ENCODE measurements at places on chromosomes 16 and 17.

GRCh38 chr16:54927125-54928015, 3.3 kb upstream of the IRX5 start:
- DNase-seq = no peak

DNA sequence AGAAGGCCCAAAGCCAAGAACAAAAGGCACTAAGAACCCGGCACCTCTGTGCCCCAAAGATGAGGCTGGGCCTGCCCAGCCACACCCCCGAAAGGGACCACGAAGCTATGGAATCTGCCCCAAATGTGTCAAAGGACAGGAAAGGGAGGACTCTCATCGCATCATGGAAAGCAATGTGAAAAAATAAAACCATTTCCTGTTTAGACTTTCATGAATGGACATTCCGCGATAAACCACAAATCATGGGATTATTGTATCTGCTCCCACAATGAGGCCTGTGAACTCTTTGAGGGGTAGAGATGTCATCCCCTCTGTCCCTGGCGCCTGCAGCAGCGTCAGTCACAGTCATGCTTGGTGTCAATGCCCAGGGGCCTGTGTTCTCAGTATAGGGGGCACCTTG, 135.0 kb downstream of the COPRS start:
- DNase-seq = no peak

DNA sequence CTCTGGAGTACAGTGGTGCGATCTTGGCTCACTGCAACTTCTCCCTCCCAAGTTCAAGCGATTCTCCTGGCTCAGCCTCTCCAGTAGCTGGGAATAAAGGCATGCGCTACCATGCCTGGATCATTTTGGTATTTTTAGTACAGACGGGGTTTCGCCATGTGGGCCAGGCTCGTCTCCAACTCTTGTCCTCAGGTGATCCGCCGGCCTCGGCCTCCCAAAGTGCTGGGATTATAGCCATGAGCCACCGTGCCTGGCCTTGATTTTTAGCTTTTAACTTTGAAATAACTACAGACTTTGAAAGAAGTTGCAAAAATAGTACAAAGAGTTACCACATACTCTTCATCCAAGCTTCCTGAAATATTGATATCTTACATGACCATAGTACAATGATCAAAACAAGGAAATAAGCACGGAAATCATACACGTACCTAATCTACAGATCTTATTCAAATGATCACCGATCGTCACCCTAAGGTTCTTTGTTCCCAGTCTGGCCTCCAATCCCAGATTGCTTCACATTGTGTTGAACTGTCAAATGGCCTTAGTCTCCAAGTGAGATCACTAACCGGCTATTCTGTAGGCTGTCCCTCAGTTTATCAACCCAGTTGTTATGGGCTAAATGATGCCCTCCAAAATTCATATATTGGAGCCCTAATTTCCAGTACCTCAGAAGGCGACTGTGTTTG, 18.4 kb downstream of the NPIPA1 start:
- DNase-seq = no peak

GRCh38 chr16:4696905-4697847, 3.8 kb downstream of the NUDT16L1 start:
- DNase-seq = no peak

GRCh38 chr16:46787909-46788308, 39.8 kb upstream of the MYLK3 start:
- DNase-seq = no peak

- no peak for DNase-seq
Observed at GRCh38 chr16:81841722-81842121, 62.6 kb downstream of the PLCG2 start.

DNA sequence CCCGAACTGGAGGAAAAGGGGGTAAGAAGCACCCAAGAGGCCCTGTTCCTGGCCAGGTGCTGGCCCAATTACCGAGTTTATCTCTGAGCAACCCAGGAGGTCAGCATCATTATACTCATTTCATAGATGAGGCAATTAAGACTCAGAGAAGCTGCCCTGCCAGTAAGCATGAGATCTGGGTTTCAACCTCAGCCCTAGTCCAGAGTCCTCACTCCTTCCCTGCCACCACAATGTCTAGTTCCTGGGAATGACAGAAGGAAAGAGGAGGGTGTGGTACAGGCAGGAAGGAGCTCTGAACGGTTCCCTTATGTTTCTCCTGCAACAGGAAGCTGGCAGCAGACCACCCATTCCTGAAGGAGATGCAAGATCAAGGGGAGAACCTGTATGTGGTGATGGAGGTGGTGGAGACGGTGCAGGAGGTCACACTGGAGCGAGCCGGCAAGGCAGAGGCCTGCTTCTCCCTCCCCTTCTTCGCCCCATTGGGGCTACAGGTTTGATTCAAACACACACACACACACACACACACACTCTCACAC, 7.4 kb downstream of the GSDMA start:
- DNase-seq = no peak

DNA sequence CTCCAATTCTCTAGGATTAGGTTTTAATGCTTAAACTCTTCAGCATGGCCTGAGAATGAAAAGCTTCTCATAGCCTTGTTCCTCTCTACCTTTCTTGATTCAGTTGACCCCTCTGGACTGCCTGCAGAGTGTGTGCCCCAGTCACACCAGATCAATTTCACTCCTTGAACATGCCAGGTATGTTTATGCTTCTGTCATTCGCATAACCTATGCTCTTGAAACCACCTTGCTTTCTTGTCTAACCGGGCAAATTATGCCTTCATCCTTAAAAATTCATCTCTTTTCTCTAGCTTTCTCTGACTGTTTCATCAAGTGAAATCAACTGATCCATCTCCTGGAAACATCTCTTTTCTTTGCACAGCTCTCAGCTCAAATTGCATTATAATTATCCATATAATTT, 42.3 kb downstream of the CDH11 start:
- no peak for DNase-seq

DNA sequence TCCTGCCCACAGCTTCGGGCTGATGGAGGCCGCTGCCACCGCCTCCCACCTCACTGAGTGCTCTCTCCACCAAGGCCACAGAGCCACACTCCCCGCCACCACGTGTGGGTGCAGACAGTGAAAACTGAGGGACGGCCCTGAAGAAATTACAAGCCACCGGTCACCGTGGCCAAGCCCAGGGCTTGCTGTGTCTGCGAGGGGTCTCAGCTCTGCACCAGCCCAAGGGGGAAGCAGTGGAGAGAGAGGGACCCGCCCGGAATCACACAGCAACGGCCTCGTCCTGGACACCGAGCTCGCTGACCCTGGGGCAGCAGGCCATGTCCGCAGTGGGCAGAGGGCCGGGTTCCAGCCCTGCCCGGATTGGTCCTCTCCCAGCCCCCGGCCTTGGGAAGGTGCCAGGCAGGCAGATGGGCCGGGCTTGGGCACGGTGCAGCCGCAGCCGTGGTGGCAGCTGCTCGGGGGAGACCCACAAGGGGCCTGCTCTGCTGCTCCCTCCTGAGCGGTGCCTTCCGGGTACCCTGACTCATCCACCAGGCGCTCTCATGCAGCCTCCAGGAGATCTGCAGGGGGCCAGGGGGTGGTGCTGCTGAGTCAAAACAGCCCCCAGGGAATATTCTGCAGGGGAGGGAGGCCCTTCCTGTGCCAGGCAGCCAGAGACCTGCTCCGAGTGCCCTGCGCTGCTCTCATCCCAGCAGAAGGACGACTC, 52.0 kb downstream of the CBFA2T3 start:
- DNase-seq = no peak

- DNase-seq = no peak
Observed at GRCh38 chr17:58219789-58220183, 731 bp upstream of the MKS1 start.

GRCh38 chr17:6998855-6999508, 3.1 kb downstream of the ALOX12 start:
- DNase-seq = no peak

- DNase-seq = no peak
Observed at GRCh38 chr17:59899099-59899498, 6.2 kb downstream of the RPS6KB1 start.

DNA sequence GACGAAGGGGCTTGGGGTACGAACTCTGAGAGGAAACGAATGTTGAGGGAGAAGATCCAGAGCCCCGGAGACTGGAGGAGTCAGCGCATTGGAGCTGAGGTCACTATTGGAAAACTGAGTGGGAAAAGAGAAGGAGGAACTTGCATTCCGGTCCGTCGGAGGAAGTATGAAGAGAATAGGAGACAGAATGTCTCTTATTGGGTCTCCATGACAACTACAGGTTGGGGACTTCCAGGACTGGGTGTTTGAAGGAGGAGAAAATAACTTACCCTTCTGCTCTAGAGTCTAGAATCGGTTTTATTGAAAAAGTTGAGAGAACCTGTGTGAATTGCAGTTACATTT, 537 bp downstream of the GOSR1 start:
- DNase-seq = no peak

GRCh38 chr16:9016824-9017223, 53.1 kb upstream of the USP7 start:
- no peak for DNase-seq

GRCh38 chr16:2023092-2024031, 3.3 kb upstream of the NHERF2 start:
- peak; percentile 97 for DNase-seq

- DNase-seq = no peak
Observed at GRCh38 chr16:24174957-24175356, 81.2 kb upstream of the CACNG3 start.

DNA sequence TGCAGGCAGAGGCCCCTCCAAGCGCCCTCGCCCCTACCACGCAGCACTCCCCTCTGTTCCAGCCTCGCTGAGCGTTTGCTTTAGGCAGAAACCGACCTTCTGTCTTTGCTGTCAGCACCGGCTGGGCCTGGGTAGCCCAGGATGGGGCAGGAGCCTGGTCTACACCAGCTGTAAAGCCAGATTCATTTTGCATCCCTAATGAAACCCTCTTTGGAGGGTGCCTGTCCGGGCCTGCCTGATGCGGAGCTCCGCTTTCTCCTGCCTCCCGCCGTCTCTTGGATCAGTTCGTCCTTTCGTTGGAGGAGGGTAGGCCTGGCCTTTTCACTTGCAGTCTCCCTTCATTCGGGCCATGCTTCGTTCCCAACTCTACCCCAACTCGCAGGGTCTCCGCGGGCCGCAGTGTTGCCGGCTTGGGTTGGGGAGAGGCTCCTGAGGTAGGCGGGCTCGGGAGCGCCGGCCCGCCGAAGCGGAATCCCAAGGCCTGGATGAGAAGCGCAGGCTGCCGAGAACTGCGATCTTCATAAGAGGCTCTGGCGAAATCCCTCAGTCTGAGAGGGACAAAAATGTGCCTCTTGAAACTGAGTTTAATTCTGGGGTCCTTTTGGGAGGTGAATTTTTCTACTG, 4.8 kb upstream of the HOXB8 start:
- DNase-seq = no peak

DNA sequence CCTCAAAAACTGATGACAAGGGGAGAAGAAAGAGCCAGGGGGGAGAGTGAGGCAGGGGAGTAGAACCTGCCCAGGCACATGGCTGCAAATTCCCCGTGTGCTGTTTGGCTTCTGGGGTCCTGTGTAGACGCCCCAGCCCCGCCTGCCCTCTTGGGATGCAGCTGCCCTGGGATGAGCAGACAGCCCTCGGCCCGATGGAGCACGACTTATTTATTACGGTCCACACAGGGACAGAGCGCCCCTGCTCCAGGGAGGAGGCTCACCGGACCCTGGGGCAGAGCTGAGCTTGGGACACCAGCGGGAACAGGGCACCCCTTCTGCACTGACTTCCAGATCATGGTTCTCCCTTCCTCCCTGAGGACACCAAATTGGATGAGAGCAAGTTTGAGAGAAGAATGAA, 9.1 kb downstream of the LDHD start:
- DNase-seq = no peak

DNA sequence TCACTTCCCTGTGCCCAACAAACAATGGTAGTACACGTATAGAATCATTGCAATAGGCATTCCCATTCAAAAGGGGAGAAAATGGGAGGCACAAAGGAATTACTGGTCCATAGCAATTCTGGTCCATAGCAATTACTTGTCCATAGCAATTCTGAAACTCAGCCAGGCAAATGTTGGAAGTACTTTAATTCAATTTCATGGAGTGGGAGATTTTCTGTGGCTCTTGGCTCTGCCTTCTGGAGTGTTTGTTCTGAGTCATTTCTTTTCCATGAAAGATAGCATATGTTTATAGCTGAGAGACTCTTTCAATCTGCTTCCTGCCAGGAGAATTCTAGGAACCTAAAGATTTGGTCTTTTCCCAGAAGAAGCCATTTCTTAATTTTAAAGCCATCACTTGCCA, 182.8 kb upstream of the ELAC2 start:
- DNase-seq = no peak

- DNase-seq = no peak
Observed at GRCh38 chr17:47776330-47777197, 43.5 kb downstream of the TBX21 start.

- no peak for DNase-seq
Observed at GRCh38 chr16:87233928-87234327, 83.3 kb downstream of the C16orf95 start.

GRCh38 chr16:48373258-48374029, 11.8 kb downstream of the SIAH1 start:
- DNase-seq = no peak

DNA sequence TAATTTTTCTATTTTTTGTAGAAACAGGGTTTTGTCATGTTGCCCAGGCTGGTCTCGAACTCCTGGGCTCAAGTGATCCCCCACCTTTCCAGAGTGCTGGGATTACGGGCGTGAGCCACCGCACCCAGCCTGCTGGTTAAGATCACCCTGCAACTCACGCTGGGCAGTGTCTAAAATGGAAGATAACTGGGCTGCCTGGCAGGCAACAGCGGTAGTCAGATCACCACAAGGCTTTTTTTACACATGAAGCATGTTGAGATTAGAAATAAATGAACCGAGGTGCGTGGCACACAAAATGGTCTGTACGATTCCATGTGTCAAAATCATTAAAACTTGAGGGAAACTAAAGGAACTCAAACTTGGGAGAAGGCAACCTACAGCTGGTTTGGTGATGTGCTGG, 26.7 kb downstream of the ZNF276 start:
- no peak for DNase-seq

DNA sequence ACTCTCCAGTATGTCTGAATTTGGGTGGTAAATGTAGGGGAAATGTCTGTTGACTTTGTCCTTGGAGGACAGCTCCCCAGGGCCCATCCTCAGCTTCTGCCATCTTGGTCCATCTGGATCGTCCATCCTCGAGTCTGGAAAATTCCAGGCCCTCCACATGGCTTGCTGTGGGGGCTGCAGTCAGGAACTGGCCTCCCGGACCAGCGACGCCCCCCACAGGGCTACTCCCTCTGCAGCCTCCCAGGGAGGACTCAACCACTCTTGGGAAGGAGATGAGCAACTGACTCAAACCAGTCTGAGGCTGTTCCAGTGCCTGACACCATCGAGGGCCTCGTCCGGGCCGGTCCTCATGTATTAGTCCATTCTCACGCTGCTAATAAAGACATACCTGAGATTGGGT, 5.5 kb upstream of the ZG16B start:
- no peak for DNase-seq

Measured in stimulated activated CD4-positive, alpha-beta T cell treated with anti-CD3 and anti-CD28 coated beads, TNF-alpha, amount 100 ng/mL, for 1 hour (primary cell).